ENCODE measurements at places on chromosomes 7 and 10.
A peak's percentile ranks its signal among the peaks of the same experiment; 100 is the strongest.

- no peak for DNase-seq
Observed at GRCh38 chr7:536231-536630, 16.6 kb upstream of the PDGFA start.

GRCh38 chr7:73985737-73986141 lies 42.2 kb upstream of the ELN start:
- no peak for DNase-seq

GRCh38 chr10:54441275-54441674 lies 359.8 kb downstream of the PCDH15 start:
- DNase-seq = no peak

- no peak for DNase-seq
Observed at GRCh38 chr7:115825456-115826115, 205.0 kb downstream of the TFEC start.

DNA sequence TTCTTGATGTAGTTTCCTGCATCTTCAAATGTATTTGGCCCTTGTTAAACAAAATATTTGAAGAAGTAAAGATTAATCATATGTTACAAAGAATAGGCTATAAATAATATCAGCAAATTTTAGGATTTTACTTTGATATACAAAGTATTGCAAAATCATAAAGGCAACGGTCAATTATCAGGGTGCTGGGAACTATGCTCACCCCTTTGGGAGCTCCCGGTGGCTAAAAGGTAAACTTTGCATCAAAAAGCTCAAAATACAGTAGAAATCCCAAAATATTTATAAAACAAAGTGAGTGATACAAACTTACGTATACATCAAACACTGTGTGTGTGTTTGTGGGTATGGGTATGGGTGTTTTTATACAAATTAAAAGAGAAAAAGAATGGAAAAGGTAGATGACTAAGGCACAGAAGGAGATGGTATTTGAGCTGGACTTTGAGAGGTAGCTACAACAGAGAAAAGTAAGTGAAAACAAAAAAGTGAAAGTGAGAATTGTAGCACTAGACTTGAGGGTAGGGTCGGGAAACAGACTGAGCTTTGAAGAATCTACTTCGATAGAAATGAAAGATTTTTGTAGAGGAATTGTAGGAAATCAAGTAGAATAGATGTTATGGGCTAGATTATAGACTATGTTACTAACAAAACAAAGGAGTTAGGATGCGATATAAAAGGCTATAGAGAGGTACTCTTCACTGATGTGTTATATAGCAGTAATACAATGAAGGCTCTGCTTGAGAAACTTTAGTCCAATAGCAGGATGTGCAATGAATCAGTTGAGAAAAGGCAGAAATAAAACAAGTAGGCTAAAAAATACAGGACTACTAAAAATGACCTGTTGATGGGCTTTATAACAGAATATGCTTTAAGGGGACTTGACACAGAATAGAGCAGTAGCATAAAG lies 52.8 kb downstream of the GNAT3 start:
- no peak for DNase-seq

GRCh38 chr10:115441907-115442545 lies 348.9 kb downstream of the ATRNL1 start:
- no peak for DNase-seq

- no peak for DNase-seq
Observed at GRCh38 chr10:60967854-60968484, 24.0 kb upstream of the RHOBTB1 start.

DNA sequence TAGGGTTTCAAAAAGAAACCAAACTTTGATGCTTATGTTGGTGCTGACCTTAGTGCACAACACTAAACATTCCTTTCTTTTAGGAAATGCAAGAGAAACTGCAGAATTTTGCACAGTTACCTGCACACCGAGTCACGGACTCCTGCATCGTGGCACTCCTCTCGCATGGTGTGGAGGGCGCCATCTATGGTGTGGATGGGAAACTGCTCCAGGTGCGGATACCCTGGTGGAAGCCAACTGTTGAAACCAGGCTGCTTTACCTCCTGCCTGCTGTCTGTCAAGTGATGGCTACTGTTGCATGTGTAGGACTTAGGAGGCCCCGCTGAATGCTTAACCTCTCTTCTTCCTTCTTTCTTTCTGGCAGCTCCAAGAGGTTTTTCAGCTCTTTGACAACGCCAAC lies 11.7 kb downstream of the CASP2 start:
- DNase-seq = peak; percentile 20

DNA sequence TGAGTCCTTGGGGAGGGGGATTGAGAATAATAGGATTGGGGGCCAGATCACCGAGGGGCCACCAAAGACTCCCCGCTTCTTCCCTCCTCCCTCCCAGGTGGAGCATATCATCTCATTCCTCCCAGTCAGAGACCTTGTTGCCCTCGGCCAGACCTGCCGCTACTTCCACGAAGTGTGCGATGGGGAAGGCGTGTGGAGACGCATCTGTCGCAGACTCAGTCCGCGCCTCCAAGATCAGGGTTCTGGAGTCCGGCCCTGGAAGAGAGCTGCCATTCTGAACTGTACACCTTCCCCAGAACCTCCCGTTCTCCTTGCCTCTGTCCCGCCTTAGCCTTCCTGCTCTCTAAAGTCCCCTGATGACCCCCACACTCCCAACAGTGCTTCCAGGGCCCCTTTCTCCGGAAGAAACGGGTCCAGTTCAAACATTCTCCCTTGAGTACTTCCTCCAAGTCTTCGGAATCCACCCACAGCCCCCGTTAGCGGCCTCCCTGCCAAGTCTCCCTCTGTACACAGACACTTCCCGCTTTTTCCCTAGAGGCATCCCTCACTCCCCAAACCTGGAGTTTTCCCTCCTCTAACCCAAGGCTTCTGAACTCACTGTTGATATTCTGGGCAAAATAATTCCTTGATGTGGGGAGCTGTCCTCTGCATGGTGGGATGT lies 4.1 kb downstream of the FBXO24 start:
- DNase-seq = no peak

DNA sequence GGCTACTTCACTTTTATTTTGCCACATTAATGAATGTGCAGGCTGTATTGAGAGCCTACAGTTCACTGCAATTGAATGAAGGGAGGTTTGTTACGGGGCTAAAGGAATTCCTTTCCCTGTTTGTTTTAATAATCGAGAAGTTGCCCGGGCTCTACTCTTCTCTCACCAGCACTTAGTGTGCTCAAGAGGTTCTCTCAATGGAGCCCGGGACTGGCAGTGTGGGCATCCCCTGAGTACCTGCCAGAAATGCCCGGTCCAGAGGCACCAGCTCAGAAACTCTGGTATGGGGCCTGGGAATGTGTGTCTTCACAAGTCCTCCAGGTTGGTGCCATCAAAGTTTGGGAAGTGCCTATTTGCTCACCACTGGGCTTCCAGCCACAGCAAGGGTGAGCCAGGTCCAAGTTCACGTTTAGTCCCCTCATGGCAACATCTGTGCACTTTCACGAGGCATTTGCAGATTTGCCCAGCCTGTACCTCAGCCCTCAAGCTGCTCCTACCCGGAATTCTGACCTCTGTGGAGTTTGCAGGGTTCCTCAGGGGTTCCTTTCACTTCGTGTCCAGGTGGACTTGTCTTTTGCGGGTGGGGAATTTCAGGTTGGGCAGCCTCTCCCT lies 622.4 kb downstream of the SDK1 start:
- DNase-seq = no peak

- no peak for DNase-seq
Observed at GRCh38 chr10:6383096-6383812, 180.5 kb downstream of the PFKFB3 start.

DNA sequence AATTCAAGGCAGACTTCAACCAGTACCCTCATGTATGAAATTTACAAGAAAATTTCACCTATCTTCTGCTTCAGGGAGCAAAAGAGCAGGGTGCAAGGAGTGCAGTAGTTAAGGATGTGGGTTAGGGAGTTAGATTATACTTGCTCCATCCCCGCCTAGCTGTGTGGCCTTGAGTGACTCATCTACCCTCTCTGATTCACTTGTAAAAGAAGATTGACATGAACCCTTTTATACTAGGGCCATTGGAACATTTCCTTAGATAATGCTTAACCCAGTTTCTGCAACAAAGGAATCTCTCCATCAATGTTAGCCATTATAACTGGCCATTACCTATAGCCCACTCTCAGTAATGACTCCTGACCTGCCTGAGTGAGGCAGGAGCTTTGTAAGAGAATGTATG lies 10.2 kb upstream of the HSPA12A start:
- no peak for DNase-seq

DNA sequence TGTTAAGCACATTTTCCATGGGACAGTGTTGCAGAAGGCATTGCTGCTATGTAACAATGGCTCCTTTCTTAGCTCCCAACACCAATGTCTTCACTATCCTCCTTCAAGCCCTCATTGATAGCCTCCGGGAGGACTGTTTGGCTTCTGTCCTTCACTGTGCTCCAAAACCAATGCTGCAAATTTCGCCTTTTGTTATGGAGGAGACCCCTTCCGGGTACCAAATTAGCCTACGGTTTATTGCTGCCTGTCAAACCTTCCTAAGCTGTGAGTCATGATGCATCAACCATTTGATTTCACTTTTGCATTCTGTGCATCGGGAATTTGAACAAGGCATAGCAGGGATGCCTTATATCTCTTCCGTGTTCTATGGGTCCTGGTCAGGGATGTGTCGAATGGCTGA lies 432.9 kb downstream of the GATA3 start:
- DNase-seq = no peak

DNA sequence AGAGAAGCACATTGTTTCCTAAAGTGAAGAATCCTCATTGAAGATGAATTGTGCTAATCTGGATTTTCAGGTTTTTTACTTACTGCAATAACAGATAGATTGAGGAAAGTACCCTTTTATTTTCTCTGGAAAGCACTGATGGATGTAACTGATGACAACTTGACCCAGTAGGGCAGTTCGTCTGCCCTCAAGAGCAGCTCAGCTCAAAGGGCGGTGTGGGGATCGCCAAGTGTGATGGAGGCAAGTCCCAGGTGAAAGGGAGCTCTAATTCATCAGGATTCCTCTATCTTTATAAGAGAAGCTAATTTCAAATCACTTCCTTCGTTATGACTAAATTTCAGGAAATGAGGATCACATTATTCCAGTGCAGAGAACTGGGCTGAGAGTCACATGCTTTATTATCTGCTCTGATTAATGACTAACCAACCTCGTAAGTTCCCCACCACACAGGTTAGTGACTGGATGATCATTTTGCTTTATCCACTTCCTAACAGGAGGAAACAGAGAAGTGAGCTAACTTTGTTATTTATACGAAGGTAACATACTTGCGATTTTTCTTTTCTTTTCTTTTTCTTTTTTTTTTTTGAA lies 98.8 kb downstream of the PFKFB3 start:
- DNase-seq = no peak

GRCh38 chr7:135208102-135208793 lies 3.1 kb downstream of the WDR91 start:
- no peak for DNase-seq

Data from NCI-H1092 treated with DMSO at 0.1 percent for 48 hours (cell line).